ENCODE measurements at places on chromosomes 6 and 20. TPM values are rescaled to one million over a fixed set of nuclear protein-coding genes. Genes with fewer than 3 reads are reported as not detected.

Gene PACRG
- not detected for total RNA-seq

Gene PACSIN1
- total RNA-seq, result 0.20 TPM

Gene ZSCAN16
- total RNA-seq, result 12.6 TPM

Gene GGTLC1
- total RNA-seq, result not detected

Gene NKAPL
- total RNA-seq, result 0.29 TPM

Gene PPP1R11
- total RNA-seq, result 43.0 TPM

Gene OR2H2
- total RNA-seq, result not detected

Gene EMILIN3
- total RNA-seq, result not detected

Gene PRR18
- total RNA-seq, result 0.10 TPM

Gene ARFGAP1
- 72.4 TPM for total RNA-seq

Gene HLA-B
- 3,668 TPM for total RNA-seq

Gene C6orf15
- total RNA-seq, result not detected

Gene SS18L1
- total RNA-seq, result 9.0 TPM

Gene PRL
- total RNA-seq, result not detected

Gene MAS1
- total RNA-seq, result not detected
